Esophagus squamous epithelium (tissue), 5 donors: ENCODE measurements at places on chromosomes 2 and 18.

GRCh38 chr18:26657631-26658581, 109.6 kb upstream of the KCTD1 start:
- DNase-seq, result no peak

DNA sequence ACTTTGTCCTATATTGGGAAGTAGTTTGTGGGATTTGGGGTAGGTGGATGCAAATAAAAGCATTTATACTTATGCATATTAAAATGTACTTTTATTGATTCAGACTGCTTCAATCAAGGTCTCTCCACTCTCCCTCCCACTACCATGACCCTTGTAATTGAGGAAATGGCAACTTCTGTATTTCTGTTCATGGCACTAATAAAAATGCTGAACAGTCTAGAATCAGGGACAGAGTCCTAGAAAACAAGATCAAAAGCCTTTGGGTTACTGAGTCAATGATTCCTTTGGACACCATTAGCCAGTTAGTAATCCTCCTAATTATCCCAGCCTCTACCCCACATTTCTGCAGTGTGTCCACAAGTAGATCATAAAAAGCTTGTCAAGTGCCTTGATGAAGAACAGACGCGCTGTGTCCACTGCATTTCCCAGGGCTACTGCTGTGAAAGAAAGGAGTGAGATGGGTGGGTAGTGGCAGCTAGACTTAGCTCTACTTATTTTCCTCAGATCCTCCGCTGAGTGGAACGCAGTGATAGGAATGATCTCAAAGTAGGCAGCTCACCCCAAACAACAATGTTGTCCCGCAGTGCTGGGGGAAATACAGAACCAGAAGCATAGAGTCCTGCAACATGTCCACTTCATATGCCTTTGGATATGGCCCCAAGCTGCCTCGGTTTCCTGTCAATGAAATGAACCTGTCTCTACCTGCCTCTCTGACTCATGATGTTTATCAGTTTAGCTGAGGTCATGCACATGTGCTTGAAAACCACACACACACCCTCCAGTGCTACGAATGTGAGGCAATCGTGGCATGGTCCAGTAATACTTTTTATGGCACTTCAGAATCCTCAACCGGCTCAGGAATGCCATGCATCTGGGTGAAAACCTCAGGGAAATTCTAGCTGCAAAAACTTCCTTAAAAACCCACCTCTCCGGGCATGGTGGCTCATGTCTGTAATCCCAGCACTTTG, 115.5 kb downstream of the COL6A3 start:
- DNase-seq, result no peak

DNA sequence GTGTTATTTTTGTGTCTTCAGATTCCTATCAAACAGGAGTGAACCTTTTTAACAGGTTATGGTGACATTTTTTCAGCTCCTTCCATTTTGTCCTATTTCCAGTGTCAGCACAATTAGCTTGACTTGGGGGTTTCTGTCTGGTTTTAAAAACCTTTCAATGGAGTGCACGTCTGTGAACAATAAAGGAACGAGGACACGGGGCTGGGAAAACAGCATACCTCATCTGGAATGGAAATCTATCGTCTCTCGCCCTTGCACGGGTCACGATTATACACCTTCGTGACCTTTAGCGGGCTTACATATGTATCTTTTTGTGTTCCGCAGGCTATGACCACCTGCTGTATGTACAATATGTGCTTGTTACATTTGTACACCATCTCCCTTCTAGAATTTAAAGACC, 2.3 kb upstream of the ZNF532 start:
- DNase-seq, result no peak

DNA sequence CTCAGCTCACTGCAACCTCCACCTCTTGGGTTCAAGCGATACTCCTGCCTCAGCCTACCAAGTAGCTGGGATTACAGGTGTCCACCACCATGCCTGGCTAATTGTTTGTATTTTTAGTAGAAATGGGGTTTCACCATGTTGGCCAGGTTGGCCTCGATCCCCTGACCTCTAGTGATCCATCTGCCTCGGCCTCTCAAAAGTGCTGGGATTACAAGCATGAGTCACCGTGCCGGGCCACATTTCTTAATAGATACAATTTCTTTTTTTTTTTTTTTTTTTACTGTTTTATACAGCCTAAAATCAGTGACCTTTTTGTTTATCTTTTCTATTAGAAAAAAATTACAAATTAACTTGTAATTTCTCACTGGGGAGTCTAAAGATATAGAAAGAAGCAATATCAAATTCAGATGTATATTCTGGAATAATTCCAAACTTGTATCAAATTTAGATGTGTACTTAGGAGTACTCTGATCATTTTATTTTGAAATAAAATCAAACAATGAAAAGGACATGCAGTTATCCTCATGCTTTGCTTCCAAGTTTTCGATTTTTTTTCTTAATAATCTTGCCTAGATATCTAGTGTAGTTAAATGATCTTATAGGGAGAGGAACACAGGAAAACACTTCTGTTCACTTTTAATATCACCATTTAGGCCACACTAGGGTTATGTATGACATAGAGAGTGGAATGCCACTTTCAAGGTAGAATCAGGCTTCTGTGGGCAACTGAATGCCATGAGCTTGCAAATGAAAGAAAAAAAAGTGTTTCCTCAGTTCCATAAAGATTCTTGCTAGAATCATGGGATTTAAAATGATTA, 1089.3 kb downstream of the SUCLG1 start:
- no peak for DNase-seq

DNA sequence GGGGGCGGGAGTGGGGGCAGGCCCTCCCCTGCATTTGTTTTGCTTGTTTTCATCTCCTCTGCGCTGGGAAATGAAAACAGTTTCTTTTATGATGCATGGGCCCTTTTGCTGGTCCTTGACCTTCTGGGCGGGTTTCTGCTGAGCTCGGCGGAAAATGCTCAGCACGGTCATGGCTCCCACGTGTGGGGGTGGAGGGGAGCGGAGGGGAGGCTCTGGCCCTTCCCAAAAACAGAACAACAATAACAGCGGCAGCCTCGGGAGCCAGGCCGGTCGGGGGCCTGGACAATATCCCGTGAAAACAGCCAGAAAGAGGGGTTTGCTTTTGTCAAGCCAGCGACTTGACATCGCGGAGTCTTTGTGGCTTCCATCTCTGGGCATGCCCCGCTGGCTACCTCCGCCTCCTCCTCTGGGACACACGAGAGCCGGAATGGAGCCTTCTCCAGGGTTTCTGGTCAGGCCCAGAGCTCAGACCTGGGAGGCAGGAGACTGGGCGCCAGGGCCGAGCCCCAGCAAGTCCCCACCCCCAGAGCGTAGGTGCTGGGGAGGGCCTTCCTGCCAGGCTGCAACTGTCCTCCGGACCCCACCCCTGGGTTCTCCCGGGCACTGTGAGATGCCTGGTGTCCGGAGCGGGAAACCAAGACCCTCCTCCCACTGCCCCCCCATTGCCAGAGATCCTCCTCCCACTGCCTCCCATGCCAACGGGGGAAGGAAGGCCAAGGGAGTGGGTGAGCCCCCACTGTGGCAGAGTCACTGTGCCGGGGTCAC, 35.9 kb upstream of the SNED1 start:
- DNase-seq, result no peak

DNA sequence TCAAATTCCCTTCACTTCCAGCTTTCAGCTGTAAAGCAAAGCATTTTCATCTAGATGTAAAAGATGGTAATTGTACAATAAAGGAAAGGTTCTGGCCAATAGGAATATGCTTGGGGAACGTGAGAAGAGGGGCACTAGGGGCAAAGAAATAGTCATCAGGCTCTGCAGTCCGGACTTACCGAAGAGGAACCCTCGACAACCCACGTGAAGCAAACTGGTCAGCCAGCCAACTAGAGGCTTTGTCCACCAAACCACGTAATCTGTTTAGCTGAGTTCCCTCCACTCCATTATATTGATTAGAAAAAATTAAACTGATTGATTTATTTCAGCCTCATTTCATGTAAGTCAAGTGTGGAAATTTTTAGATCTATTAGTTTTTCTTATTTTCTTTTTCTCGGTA, 300.4 kb upstream of the FANCL start:
- DNase-seq, result no peak

GRCh38 chr18:65721619-65722018, 29.2 kb upstream of the CDH7 start:
- no peak for DNase-seq

DNA sequence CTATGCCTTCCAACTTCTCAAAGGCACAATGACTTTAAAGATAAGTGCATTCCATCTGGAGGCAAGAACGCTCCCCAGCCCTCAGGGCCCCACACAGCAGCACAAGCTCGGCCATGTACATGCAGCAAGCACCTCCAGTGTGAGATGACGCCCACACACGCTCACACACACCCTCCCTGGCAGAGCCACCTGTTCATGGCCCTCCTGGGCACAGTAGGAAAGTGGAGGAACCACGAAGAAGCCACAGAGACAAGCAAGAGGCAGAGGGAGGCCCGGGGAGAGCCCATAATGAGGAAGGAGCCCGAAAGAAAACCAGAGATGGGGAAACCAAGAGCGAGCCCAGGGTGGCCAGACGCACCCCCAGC, 21.7 kb downstream of the BIN1 start:
- DNase-seq, result no peak

DNA sequence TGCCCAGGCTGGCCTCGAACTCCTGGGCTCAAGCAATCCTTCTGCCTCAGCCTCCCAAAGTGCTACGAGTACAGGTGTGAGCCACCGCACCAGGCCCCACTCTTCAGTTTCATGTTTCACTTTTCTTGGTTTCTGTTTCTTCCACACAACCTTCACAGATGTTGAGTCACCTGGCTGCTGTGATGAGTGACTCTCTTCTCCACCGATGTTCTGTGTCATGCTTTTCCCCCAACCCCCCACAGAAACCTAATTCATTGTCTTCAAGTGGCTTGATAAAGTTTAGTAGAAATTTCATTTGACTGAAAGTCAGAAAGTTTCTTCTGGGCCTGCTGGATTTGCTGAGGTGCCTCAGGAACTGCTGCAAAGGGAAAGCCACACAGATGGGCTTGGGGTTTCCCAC, 78.5 kb downstream of the SPHKAP start:
- DNase-seq, result no peak

- DNase-seq, result no peak
Measured at GRCh38 chr2:138787053-138787666, 7.0 kb upstream of the NXPH2 start.

DNA sequence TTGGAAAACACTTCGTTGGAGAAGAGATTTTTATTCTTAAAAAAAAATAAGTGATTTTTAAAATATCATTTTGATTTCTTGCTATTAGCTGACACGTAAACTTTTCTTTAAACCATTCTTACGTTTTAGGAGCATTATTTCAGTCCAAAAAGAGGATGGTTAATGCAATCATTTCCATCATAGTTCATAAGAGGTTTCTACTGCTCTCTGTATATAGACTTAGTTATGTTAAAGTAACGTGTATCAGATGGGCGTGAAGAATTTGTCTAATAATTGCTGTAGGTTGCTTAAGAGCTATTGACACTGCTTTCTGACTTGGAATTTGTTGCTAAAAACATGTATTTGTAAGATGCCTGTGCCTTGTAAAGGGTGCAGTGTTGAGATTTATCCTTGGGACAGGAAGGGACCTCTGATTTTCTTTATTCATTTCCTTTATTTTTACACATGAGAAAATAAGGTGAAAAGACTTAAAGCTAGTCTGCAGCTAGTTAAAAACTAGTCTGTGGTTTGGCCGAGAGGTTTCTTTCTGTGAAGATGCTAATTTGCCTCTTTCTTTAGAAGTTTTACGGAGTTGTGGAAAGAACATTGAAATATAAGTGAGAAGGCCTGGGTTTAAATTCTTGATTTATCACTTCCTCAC, 2.9 kb downstream of the ANKRD12 start:
- DNase-seq, result no peak

GRCh38 chr2:194550702-194551101, 1106.3 kb upstream of the SLC39A10 start:
- no peak for DNase-seq

GRCh38 chr18:36328385-36328858, 30.9 kb downstream of the FHOD3 start:
- no peak for DNase-seq

DNA sequence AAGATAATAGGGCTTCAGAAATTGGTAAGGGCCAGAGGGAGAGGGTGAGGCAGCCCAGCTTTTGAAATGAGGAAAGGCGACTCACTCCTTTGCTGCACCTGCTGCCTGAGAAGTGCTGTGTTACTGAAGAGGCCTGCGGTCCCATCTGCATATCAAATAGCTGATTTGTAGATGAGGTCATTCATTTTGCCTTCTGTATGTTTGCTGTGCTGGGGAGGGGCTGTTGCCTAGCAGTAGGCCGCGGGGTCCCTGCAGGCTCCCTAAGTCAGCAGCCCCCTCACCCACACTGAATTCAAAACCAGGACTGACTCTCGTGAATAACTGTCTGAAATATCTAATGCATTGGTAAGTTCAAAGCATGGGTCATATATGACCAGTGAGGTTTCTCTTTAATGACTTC, 377.2 kb downstream of the SOX11 start:
- DNase-seq, result no peak

DNA sequence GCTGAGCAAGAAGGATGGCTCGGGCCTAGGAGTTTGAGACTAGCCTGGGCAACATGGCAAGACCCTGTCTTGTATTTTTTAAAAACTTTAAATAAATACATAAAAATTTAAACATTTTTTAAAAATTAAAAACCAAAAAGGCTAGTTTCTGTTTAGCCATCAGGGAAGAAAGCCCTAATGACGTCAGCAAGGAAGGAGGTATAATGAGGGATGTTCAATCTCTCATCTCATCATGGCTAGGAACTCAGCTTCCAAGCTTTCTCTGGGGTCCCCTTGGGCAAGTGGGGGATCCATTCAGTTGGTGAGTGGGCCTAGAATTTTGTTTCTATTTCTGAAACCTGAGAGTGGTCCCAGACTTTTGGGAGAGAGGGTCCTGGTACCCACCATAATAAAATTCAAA, 35.1 kb upstream of the SLC25A52 start:
- no peak for DNase-seq

DNA sequence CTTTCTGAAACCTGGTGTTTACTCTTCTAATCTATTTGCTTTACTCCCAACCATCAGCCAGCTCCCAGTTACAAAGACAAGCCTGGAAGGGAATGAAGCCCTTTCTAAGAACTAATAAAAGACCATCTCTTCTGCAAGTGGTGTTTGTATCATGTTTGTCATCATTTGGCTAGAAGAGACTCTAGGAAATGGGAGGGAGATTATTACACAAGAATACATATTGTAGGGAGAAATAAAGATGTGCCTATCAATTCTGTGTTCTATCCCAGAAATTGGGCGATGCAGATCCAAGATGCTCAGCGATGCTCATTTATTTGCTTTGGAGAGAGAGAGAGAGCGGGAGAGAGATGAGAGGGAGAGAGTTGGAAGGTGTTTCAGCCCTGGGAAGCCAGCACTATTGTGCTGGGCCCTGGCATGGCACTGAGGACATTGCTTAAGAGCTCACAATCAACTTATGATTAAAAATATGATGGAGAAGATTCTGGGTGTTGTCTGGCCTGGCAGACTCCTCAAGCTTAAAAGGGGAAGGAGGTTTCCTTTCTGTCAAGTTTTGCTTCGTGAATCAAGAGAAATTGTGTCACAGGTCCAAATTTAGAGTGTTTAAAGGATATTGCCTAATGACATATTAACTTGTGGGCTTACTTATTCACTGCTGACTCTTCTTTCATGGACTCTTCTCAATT, 41.8 kb upstream of the AFF3 start:
- DNase-seq, result no peak
